ENCODE measurements at places on chromosomes 12 and 14.

GRCh38 chr12:14111230-14111865 is 129.9 kb upstream of the GRIN2B start:
- no peak for DNase-seq

DNA sequence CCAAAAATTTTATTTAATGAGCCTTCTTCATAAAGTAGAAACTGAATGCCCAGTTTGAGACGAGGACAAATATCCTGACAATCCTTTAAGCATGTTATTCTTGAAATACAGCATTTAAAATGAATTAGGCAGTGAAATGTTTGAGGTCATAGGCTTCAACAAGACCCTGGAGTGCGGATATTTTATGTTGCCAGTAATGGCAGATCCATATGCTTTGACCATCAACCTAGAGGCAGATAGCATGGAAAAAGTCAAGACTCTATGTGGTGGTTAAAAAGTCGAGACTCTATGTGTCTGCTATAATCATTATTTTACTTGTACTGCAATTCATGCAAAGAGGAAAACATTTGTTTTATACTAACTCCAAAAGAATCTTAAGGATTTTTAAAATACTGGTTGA is 2.0 kb upstream of the MAP4K5 start:
- DNase-seq = no peak

DNA sequence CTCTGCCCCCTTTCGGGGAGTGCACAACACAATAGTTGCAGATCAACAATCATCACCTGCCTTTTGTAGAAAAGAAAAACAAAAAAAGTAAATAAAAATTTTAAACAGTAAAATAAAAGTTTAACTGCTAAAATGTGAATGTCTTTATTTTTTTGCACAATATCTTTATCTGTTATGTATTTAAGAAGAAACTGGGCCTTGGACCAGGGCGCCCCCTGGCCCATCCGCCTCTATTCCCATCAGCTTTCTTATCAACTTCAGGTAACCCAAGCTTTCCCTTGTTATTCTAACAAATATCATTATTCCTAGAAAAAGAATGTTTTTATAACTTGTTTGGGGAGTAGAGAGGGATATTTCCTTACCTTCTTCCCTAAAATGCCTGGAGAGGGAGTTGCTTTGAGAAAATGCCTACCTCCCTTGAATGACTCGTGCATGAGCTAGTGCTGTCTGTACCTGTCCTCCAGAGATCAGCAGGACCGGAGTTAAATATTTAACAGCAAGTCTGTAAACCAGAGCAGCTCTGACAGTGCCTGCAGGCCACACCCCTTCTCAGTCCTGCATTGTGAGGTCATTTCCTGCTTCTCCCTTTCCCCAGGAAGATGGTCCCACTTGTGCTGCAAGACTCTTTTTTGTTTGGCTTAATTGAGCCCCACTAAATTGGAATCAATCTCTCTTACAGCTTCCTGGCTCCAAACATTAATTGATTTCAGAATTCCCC is 192.8 kb upstream of the RGS6 start:
- no peak for DNase-seq

DNA sequence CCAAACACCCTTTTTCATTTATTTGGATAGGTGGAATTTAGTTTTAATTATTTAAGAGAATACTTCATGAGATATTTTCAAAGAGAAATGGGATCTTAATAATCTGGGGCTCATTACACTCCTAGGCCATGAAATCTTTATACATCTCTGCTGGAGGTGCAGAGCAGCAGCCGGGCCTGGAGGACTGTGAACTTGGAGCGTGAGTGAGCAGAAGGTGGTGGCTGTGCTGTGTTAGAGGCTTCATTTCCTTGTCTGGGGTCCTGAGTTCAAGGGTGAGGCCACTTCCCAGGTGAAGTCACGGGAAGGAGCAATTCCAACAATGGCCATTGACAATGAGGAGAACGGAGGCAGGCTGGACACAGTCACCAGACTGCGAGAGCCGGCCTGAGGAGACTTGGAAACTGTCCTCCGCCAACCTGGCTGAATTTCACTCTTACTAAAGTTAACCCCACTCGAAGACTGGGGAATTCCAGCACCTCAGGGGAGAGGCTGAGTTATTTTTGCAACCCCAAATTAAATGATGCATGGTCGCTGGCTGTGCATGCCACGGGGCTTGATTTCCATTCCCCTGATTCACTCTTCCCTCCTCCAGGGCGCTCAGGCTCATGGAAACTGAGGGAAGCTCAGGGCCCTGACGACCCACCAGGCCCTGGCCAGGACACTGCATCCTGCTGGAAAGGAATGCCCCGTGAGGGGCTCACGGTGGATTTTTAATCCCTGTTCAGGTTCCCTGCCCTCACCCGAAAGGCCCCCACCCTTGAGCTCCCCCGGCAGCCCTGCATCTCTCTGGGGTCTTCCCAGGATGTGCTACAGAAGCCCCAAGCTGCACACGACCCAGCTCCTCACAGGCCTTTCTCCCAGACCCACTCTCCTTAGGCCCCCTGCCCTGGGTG is 22.6 kb upstream of the TRAF3 start:
- no peak for DNase-seq

GRCh38 chr14:80659783-80660182 is 281.8 kb downstream of the CEP128 start:
- DNase-seq = no peak

Measured in ascending aorta (tissue), 2 donors.